ENCODE measurements at places on chromosomes 3 and 15.
A peak's percentile ranks its signal among the peaks of the same experiment; 100 is the strongest.

- no peak for DNase-seq
These were observed 72.7 kb upstream of the TPRG1 start for GRCh38 chr3:189099031-189099471.

DNA sequence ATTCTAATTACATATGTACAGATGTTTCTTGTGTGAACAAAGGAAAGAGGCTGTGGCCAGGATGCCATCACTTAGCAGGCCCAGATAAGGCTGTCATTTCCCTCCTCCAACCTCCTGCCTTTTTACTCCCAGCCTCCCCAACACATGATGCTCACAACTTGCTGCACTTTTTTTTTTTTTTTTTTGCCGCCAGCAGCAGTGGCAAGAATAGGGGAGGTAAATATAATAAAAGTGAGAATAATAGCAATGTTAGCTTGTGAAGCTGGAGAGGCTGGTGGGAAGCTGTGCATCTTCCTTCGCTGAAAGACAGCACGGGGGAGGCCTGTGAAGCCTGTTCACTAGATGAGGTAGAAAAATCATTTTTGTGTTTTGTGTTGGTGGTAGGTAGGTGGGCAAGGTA, 42.5 kb upstream of the MYO5C start:
- DNase-seq = no peak

DNA sequence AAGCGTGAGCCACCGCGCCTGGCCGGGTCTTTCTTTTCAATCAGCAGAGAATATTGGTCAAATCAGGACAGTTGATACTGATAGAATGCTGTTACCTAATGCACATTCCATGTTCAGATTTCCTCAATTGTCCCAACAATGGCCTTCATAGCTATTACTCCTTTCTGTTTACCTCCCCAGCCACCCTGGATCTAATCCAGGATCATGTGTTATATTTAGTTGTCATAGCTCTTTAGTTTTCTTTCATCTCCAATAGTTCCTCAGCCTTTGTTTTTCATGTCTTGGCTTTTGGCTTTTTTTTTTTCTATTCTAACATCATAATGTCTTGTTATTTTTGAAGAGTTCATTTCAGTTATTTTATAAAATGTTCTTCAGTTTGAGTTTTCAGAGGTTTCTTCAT, 14.6 kb downstream of the USP3 start:
- DNase-seq = no peak

- DNase-seq = peak; percentile 27
These were observed 175.0 kb downstream of the CFAP20DC start for GRCh38 chr3:58874795-58875194.
